ENCODE measurements at places on chromosomes 5 and 9.

GRCh38 chr5:79357398-79357797, 121.5 kb downstream of the JMY start:
- no peak for DNase-seq

DNA sequence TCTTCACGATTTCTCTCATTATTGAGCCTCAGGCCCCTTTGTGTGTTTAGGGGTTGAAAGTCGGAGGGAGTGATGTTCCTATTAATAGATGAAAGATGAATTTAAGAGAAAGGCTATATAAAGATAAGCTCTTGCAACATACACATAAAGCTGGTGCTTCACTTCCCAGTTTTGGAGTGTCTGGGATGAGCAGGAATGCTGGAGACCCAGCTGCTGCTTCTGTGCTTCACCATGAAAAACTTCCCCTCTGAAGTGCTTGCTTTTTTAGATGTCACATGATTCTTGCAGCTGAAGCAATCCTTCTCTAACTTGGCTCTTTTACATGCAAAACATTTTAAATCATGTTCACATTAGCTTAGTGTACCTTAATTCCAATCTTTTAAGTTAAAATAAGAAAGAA, 19.7 kb upstream of the SNCAIP start:
- DNase-seq, result no peak

DNA sequence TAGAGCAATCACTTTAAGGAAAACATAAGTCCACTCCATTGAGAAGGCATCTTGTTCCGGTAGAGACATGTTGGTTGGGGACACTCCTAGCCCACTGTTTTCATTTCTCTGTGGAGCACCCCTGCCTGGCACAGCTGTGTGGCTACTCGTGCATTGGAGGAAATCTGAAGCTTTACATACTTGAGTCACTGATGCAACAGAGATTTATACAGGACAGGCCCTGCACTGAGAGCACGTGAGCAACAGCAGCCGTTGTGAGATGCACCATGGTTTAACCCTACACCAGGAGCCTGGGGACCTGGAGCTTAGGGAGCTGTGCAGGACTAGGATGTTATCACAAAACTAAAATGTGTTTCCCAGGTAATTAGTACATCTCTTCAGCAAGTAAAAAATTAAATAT, 230.7 kb upstream of the IRX1 start:
- no peak for DNase-seq

DNA sequence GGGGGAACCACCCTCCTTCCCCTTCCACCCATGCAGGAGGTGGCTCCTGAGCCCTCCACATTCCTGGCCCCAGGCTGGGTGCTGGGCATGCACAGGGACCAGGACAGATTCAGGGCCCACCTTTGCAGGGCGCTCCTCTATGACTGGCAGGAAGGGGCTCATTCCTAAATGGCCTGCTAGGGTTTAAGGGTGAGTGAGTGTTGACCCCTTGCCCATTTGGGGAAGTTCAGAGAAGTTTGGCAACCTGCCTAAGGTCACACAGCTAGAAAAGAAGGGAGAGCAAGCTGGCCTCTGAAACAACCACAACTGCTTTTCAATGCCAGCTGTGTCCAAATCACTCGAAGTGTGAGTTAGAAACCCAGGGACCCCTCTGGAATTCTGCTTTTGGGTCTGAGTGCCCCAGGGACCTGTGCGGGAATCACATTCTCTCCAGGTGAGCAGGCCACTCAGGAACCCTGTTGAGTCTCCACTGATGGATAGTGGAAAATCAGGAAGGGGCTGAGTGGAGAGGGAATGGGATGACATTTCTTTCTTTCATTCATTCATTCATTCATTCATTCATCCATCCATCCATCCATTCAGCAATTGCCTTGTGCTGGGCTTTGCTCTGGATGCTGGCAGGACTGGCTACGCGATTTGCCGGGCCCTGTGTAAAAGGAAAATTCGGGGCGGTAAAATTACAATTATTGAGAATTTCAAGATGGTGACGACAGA, 191.9 kb downstream of the C9orf50 start:
- DNase-seq, result no peak

- DNase-seq, result no peak
Measured at GRCh38 chr5:147176422-147176821, 58.4 kb upstream of the STK32A start.

DNA sequence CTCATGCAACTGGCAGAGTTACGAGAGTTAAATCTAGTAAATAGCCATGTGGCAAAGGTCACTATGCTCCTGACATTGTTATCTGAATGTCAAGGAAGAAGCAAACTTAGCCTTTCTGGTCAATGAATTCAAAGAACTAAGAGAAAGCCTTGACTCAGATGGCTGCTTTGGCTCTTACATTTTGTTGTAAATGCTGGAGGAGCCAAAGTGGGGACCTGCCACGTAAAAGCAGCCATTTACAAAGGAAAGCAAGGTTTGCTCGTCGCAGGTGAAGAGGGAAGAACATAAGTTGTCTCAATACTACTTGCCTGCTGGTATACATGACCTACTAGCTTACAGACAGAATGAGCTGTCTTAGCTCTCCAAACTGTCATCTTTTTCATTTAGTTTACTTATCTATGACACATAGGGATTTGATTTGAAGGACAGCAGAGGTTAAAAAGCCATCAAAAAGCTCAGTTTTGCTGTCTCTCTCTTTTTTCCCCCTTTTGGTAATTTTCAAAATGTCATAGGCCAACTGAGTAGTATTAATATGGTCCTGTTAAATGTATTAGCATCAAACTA, 1052.8 kb upstream of the DMAC1 start:
- no peak for DNase-seq

DNA sequence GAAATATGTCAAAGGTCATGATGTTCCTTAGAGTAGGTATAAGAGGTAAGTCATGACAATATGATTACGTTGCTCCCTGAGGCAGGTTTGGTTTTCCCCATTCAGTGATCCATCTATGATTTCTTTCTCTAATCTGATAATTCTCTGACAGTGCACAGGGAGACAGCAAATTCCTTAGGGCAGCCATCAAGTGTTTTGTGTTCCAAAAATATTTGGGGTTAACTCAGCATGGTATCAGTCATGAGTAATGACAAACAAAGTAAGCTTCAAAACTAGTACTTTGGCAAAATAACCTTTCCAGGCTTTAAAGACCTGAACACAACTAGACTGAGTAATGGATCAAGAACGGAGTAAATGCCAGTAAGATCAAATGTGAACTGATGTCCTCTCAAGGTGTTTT, 55.3 kb upstream of the SPATA31E1 start:
- no peak for DNase-seq

- no peak for DNase-seq
Measured at GRCh38 chr9:127884976-127885490, 7.6 kb upstream of the AK1 start.

DNA sequence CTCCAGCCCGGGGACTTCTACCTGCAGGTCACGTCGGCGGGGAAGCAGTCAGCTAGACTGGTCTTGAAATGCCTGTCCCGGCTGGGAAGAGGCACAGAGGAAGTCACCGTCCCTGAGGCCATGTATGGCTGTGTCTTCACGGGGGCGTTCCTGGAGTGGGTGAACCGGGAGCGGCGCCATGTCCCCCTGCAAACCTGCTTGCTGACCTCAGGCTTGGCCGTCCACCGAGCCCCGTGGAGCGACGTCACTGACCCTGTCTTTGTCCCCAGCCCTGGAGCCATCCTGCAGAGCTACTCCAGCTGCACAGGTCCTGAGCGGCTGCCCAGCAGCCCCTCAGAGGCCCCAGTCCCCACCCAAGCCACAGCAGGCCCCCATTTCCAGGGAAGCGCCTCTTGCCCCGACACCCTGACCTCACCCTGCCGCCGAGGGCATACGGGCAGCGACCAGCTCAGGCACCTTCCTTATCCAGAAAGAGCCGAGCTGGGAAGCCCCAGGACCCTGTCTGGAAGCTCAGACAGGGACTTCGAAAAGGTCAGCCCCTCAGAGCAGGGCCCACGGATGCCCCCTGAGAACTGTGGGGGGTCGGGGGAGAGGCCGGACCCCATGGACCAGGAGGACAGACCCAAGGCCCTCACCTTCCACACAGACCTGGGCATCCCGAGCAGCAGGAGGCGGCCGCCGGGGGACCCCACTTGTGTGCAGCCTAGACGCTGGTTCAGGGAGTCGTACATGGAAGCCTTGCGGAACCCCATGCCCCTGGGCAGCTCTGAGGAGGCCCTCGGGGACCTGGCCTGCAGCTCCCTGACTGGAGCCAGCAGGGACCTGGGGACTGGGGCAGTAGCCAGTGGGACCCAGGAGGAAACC, 47.8 kb downstream of the PLEKHG4B start:
- DNase-seq, result no peak

DNA sequence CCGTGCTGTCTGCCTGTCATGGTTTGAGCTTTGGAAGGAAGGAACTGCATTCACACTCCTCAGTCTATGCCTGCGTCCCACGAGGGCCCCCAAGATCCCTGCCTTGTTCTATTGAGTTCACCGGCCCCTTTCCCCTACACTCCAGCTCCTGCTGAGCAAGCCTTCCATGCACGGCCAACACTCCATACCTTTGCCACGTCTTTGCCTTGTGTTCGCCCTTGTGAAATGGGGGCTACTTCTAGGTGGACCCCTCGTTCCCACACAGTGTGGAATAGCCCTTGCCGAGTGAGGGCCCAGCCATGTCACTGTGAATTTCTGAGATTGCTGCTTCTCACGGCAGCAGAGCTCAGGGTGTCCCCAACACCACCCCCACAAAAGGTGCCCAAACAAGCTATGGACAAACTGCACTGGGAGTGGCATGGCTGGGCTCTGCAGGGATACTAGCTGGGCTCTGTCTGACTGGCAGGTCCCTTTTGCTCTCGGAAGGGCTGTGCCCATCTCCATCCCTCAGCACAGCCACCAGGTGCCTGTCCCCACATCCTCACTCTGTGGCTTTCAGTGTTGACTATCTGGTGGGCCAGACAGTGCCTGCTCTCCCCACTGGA, 67.9 kb upstream of the ADAMTS2 start:
- DNase-seq, result no peak

DNA sequence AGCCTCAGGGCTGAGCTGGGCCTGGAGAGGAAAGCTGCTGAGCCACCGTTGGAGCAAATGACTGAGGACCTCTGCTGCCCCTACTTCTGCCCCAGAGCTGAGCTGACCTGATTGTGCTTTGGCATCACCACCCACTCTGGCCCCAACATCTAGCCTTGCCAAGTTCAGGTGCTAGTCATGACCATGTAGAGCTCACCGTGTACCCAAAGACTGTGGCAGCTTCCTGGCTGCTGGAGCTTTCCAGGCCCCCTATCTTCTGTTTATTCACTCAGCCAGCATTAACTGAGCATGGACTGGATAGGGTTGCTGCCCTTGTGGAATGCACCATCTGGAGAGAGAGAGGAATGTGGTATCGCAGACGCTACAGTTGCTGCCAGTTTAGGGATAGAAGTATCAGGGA, 49.1 kb downstream of the JADE2 start:
- DNase-seq, result no peak

DNA sequence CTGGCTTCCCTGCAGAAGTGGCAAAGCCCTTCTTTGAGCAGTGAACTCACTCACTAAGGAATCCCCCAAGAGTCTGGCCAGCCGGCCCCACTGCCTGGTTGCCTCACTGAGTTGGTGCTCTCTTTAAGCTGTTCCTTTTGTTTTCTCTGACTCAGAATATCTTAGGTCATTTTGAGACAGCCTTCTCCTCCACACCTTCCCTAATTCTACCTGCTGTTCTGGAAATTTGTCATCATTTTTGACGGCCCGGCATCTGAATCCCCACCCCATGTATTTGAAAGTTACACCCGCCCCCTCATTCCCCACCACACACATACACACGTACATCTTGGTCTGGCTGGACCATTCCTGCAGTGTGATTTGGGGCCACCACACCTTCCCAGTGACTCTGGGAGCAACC, 41.8 kb downstream of the FGF1 start:
- DNase-seq, result no peak

- DNase-seq, result no peak
Measured at GRCh38 chr9:70101265-70101664, 57.6 kb downstream of the MAMDC2 start.

GRCh38 chr5:140524003-140524402, 23.5 kb upstream of the EIF4EBP3 start:
- DNase-seq, result no peak

GRCh38 chr5:158802941-158803341, 296.8 kb downstream of the EBF1 start:
- no peak for DNase-seq

DNA sequence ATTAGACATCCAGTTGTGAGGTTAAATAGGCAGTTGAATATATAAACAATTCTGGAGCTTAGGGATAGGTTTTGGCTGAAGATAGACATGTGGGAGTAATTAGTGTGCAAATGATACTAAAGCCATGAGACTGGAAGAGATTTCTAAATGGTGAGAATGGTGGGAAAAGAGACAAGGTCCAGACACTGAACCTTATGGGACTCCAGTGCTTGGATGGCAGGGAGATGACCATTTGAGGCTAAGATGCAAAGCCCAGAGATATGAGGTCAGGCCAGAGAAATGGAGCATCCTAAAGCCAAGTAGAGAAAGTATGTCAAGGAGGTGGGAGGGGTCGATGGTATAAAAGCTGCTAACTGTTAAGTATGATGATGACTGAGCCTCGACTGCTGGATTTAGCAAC, 115.6 kb downstream of the SEMA5A start:
- no peak for DNase-seq

DNA sequence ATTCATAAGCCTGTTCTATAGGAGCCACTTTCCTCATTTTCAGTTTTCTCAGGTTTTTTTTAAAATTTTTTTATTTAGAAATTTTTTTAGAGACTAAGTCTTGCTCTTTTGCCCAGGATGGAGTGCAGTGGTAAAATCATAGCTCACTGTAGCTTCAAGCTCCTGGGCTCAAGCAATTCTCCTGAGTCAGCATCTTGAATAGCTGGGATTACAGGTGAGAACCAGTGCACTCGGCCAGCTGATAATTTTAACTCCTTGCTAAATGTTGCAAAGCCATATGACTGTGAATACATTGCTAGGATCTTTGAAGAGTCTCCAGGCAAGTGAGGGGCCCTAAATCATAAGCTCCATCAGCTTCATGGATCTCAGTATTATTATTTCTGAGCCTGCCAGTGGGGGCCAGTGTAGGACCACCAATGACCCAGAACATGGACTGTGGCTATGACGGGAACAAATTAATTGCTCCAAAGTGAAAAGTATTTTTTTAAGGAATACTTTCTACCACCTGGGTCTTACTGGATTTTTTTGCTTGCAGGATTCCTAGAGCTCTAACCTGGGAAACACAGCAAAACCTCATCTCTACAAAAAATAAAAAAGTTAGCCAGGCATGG, 5.7 kb upstream of the GAPVD1 start:
- DNase-seq, result no peak
